ENCODE measurements at places on chromosomes 16 and 17.

- DNase-seq: peak; percentile 65
Observed at GRCh38 chr16:84608282-84608681, 9.6 kb downstream of the COTL1 start.

- DNase-seq: no peak
Observed at GRCh38 chr16:86700046-86700945, 121.9 kb downstream of the FOXL1 start.

- DNase-seq: no peak
Observed at GRCh38 chr16:86075488-86075785, 176.5 kb downstream of the IRF8 start.

DNA sequence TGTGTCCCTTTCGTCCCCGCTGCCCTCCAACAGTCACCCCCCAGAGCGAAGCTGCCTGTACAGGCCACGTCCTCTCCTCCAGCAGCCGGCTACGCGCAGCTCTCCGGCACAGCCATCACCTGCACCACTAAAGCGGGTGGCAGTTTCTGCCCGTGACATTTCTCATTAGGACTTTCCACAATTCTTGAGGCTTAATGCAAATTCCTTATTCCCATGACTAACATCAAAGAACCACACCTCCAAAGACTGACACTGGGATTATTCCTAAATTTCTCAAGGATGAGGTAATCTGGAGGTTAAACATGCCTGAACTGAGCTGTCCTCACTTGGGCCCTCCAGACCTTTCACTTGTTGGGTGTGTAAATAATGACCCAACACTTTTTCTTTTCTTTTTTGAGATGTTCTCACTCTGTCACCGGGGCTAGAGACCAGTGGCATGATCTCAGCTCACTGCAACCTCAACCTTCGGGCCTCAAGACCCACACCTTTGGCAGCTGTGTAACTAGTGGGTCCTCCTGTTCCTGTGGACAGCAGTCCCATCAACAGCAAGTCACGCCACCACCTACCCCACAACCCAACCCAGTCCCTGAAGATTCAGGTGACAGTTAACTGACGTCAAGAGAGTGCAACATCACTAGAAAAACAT, 11.7 kb downstream of the ANKRD11 start:
- DNase-seq: no peak

GRCh38 chr16:81437865-81438264, 6.7 kb upstream of the CMIP start:
- DNase-seq: no peak

DNA sequence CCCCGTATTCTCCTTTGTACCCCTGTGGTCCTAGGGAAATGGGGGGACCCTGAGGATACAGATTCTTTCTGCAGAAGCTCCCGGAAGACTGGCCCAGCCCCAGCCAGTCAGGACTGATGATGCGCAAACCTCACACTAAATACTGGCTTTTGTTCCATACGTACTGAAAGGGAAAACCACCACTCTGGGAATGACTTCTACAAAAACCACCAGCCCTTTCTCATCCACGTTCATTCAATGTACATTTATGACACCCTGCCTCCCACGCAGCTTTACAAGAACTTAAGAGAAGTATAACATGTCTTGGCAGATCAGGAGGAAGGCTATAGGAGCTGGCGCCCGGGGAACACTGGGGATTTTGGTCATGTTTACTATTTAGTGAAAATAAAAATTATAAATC, 70.6 kb downstream of the MARCHF10 start:
- DNase-seq: peak; percentile 47

DNA sequence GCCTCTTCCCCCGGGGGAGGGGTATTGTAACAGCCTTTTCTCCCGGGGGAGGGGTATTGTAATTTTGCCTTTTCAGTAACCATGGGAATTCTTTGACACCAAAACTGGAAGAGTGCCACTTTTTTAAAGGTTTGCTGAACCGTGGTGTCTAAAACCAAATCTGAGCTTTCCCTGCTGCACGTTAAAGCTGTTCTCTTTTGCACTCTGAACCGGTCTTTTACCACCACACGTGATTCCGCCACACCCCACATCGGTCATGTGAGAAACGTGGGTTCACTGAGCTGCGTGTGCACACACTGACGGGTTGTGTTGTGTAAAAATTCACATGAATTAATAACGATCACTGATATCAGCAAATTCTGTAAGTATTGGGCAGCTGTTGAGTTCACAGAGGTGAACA, 9.2 kb upstream of the ACSF3 start:
- no peak for DNase-seq

DNA sequence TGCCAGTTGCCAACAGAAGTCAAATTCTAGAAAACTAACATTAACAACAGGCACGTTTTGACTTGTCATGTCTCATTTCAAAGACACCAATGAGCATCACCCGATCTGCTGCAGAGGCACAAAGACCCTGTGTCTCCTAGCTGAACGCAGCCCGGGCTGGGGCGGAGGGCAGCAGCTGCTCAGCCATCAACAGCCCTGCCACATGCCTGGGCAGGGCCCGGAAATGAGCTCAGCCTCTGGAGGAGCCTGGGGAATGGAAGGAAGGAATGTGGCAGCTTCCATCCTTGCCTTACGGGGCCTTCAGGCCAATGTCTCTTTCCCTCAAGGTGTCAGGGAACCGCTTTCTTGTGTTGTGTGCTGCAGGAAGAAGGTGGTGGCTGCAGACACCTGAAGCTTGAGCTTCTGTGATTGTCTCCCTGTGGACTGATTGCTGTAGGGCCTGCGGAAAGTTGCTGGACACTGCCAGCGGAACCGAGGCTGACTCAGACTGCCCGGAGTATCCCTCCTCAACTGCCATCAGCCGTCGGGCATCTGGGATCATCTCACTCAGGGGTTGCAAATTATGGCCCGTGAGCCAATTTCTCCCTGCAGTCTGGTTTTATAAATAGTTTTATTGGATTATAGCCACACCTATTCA, 7.3 kb downstream of the CDH13 start:
- no peak for DNase-seq
